ENCODE measurements at places on chromosomes 3 and 15. TPM values are rescaled to one million over a fixed set of nuclear protein-coding genes. Genes with fewer than 3 reads are reported as not detected.

GP9 gene
- not detected for total RNA-seq

P2RY1 gene
- total RNA-seq = 0.67 TPM

CPA3 gene
- total RNA-seq = not detected

SLC51A gene
- total RNA-seq = not detected

ZXDC gene
- 31.8 TPM for total RNA-seq

MYZAP gene
- total RNA-seq = 1.5 TPM

MUC13 gene
- not detected for total RNA-seq
